ENCODE measurements at places on chromosomes 13 and 19. TPM values are rescaled to one million over a fixed set of nuclear protein-coding genes. Genes with fewer than 3 reads are reported as not detected.

The ZNF121 gene
- 63.9 TPM for total RNA-seq

The ZNF729 gene
- not detected for total RNA-seq

The ZNF681 gene
- 2.6 TPM for total RNA-seq

The FLT3 gene
- total RNA-seq = not detected

The OSCAR gene
- total RNA-seq = 0.26 TPM

The FCER2 gene
- not detected for total RNA-seq

The NAPSA gene
- 18.0 TPM for total RNA-seq

All from activated CD4-positive, alpha-beta T cell treated with anti-CD3 and anti-CD28 coated beads, Interleukin-2, amount 10 ng/mL, durations not matched to agents 24 days and 14 days (primary cell).